Progenitor cell of endocrine pancreas (in vitro differentiated cells): ENCODE measurements at places on chromosomes 6 and 20.
A peak's percentile ranks its signal among the peaks of the same experiment; 100 is the strongest.

DNA sequence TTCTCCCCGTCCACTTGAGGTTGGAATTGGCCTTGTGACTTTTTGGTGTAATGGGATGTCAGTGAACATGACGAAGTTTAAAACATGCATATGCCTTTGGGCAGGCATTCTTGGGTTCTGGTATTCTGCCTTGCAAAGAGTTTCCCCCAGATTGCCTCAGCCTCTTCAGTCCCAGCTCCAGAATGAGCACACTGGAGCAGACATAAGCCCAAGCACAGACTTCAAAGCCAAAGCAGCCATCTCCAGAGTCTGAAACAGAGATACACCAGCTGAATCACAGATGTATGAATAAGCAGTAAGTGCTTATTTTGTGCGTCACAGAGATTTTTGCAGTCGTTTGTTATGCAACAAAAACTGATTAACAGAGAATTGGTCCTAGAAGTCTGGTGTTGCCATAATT, 546.0 kb downstream of the FRK start:
- no peak for DNase-seq
- H3K4me3 ChIP-seq: no peak overlapping the region
- no peaks in the 10 kb centered on the region for H3K27me3 ChIP-seq
- H3K4me1 ChIP-seq: no peaks in the 10 kb centered on the region
- H3K36me3 ChIP-seq: no peaks in the 10 kb centered on the region

GRCh38 chr6:135372758-135373157, 124.8 kb downstream of the AHI1 start:
- peaks cover 16% of the 10 kb centered on the region for H3K36me3 ChIP-seq
- H3K4me3 ChIP-seq: no peak overlapping the region
- no peak overlapping the region for H3K27ac ChIP-seq

DNA sequence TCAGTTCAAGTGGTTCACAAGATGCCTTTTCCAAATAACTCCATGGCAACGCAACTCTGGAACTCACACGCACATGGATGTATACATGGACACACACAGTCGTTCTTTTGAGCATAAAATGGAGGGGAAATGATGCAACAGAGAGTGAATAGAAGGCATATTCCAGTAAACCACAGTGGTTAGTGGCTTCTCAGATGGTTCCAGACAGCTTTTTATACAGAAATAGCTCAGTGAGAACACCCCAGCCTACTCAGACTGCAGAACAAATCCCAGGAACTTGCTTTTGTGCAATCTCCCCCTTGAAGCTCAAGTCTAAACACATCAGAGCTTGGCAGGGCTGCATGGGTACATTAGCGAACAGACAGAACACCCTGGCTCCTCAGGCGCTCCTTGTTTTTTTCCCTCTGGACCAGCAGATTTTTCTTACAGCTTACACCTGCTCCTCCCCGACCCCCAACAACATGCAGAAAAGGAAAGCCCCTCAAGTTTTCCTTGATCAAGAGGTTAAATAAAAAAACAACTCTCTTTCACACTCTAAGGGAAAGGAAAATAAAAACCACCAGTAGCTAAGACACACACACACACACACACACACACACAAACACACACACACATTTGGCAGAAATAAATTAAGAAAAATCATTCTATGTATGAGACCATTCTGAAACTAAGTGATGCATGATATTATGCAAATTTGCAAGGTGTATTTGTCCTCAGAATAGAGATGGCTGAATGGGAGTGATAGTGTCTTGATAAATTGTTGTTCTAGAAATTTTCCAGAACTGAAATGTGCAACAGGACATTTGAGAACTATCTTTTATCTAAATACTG, 51.2 kb upstream of the RANBP9 start:
- no peak overlapping the region for H3K27ac ChIP-seq
- DNase-seq: no peak
- H3K4me3 ChIP-seq: no peak overlapping the region

- H3K27me3 ChIP-seq: no peaks in the 10 kb centered on the region
- no peak overlapping the region for H3K4me3 ChIP-seq
- no peaks in the 10 kb centered on the region for H3K36me3 ChIP-seq
Measured at GRCh38 chr20:14701326-14701725, 363.9 kb upstream of the FLRT3 start.

GRCh38 chr6:18431581-18431980, 44.4 kb downstream of the RNF144B start:
- H3K4me3 ChIP-seq: no peak overlapping the region
- peaks cover 3% of the 10 kb centered on the region for H3K4me1 ChIP-seq
- no peak for DNase-seq

- H3K27ac ChIP-seq: peak overlapping the region; percentile 27
- no peaks in the 10 kb centered on the region for H3K36me3 ChIP-seq
- no peak overlapping the region for H3K4me3 ChIP-seq
Measured at GRCh38 chr6:17336425-17336824, 55.3 kb downstream of the RBM24 start.

DNA sequence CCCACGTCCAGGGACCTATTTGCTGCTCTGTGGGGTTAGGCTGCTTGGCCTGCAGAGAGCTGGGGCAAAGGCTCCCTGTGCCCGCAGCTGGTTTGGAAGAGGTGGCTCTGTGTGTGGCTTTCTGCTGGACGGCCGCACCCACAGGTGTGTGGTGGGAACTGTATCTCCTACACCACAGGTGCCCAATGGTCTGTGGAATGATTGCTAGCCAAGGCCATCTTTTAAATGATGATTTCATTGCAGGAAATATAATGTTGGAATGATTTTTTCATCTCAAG, 178.4 kb downstream of the DLL1 start:
- H3K36me3 ChIP-seq: no peaks in the 10 kb centered on the region
- no peak overlapping the region for H3K4me3 ChIP-seq
- H3K27ac ChIP-seq: no peak overlapping the region
- no peak for DNase-seq

GRCh38 chr6:17621003-17621402, 20.9 kb downstream of the FAM8A1 start:
- H3K27me3 ChIP-seq: no peaks in the 10 kb centered on the region
- no peaks in the 10 kb centered on the region for H3K4me1 ChIP-seq

- DNase-seq: no peak
- no peaks in the 10 kb centered on the region for H3K36me3 ChIP-seq
- no peaks in the 10 kb centered on the region for H3K4me1 ChIP-seq
- no peak overlapping the region for H3K4me3 ChIP-seq
- no peaks in the 10 kb centered on the region for H3K27me3 ChIP-seq
Measured at GRCh38 chr20:40191573-40191972, 497.5 kb downstream of the MAFB start.

DNA sequence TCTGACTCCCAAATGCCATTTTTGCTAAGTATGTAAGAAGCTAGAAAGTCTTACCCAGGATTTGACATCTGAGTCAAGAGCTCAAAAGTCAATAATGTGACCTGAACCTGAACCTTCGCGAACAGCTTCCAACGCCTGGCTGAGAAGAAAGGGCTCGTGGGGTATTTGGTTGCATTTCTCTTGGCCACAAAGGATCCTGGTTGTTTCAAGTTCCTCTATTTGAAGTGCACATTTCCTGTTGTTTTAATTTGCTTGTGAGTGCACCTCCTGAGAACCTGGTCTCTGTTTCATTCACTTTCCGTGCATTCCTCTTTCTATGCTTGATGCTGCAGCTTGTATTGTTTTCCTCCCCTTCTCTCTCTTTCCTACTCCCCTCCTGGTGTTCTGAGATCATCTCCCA, 212.5 kb downstream of the FOXA2 start:
- H3K4me3 ChIP-seq: peak overlapping the region; percentile 23
- H3K4me1 ChIP-seq: peaks cover 40% of the 10 kb centered on the region
- H3K27ac ChIP-seq: peak overlapping the region; percentile 34
- no peak for DNase-seq
- H3K36me3 ChIP-seq: no peaks in the 10 kb centered on the region

GRCh38 chr20:7656687-7657467, 283.4 kb downstream of the HAO1 start:
- DNase-seq: no peak
- no peak overlapping the region for H3K4me3 ChIP-seq
- no peak overlapping the region for H3K27ac ChIP-seq
- H3K36me3 ChIP-seq: no peaks in the 10 kb centered on the region
- H3K4me1 ChIP-seq: peaks cover 7% of the 10 kb centered on the region
- no peaks in the 10 kb centered on the region for H3K27me3 ChIP-seq

- H3K4me1 ChIP-seq: peaks cover 15% of the 10 kb centered on the region
- DNase-seq: no peak
- no peak overlapping the region for H3K4me3 ChIP-seq
Measured at GRCh38 chr6:47665112-47665511, 33.3 kb upstream of the ADGRF4 start.

GRCh38 chr20:11895861-11896387, 21.8 kb upstream of the BTBD3 start:
- H3K4me1 ChIP-seq: peaks cover 38% of the 10 kb centered on the region
- H3K4me3 ChIP-seq: no peak overlapping the region
- H3K36me3 ChIP-seq: peaks cover 19% of the 10 kb centered on the region
- H3K27ac ChIP-seq: peak overlapping the region; percentile 87
- no peak for DNase-seq

DNA sequence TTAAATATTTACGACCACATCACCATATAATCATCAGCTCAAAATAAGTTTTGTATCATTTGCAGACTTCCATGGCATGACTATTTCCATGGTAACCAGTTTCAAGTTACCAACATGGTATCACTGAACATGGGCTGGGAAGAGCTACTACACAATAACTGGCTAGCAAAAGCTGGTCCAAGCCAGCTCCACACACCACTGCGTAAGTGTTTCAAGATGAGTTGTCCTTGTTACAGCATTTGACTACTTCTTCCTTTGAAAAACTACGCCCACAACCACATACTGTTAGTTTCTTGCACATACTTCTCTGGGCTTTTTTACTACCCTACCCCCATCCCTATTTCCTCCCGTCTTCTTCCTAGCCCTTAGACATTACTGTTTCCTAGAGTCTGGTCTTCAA, 8.5 kb downstream of the CD164 start:
- peak overlapping the region; percentile 60 for H3K27ac ChIP-seq
- H3K36me3 ChIP-seq: peaks cover 28% of the 10 kb centered on the region
- H3K4me1 ChIP-seq: no peaks in the 10 kb centered on the region
- H3K27me3 ChIP-seq: no peaks in the 10 kb centered on the region
- no peak overlapping the region for H3K4me3 ChIP-seq
- DNase-seq: no peak

DNA sequence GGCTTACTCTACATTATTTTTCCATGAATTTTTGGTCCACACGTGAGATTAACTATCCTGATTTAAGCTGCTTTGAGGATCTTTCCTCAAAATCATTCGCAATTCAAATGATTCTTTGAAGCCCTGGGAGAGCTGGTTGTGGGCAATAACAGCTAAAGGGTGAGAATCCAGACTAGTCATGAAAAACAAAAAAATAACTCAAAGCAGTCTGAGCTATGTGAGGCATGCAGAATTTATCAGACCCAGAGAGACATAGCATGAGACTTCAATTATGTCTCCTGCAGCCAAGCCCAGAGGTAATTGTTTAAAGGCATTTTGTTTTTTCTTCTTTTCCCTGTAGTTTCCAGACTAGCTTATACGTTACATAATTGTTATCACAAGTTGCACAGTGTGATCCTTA, 517.3 kb upstream of the PTCHD4 start:
- no peak for DNase-seq
- no peaks in the 10 kb centered on the region for H3K4me1 ChIP-seq

GRCh38 chr6:31142361-31142761, 3.5 kb upstream of the PSORS1C2 start:
- peaks cover 4% of the 10 kb centered on the region for H3K36me3 ChIP-seq
- H3K4me1 ChIP-seq: peaks cover 3% of the 10 kb centered on the region
- DNase-seq: no peak
- H3K27ac ChIP-seq: no peak overlapping the region
- H3K27me3 ChIP-seq: peaks cover 16% of the 10 kb centered on the region

GRCh38 chr20:37453288-37453687, 67.8 kb upstream of the NNAT start:
- no peak overlapping the region for H3K4me3 ChIP-seq
- DNase-seq: no peak
- H3K36me3 ChIP-seq: no peaks in the 10 kb centered on the region
- peaks cover 24% of the 10 kb centered on the region for H3K27me3 ChIP-seq
- no peaks in the 10 kb centered on the region for H3K4me1 ChIP-seq
